ENCODE measurements at places on chromosomes 1 and 21. TPM values are rescaled to one million over a fixed set of nuclear protein-coding genes. Genes with fewer than 3 reads are reported as not detected.

Gene IGSF21
- total RNA-seq, result not detected

Gene S100A2
- 1.3 TPM for total RNA-seq

Gene AMY2B
- 26.3 TPM for total RNA-seq

Gene PCBP3
- 26.8 TPM for total RNA-seq

DNA sequence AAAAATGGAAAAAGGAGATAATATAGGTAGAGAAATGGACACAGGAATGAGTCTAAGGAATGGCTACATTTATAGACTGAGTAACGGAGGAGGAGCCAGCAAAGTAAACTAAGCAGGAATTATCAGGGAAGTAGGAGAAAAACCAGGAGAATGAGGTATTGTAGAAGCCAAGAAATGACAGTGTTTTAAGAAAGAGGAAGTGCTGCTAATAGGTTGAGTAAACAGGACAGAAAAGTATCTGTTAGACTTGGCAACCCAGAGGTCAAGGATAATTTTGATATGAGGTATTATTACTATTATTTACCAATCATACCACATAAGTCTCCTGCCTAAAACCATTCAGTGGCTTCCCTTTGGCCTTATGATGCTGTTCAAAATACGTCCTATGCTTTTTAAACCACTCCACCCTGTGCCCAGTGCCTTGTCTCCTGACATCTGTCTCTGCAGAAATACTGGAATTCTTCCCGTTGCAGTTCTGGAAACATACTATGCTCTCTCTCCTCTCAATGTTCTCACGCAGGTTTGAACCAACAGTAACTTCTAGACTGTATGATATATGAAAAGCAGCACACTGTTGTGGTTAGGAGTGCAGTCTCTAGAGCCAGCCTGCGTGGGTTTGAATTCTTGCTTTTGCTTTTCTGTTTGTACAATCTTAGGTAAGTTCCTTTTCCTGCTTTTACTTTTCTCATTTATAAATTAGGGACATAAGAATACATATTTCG lies 24.6 kb upstream of the NEK7 start:
- no peak for DNase-seq

- DNase-seq, result no peak
Observed at GRCh38 chr1:102776071-102776470, 332.3 kb downstream of the COL11A1 start.

DNA sequence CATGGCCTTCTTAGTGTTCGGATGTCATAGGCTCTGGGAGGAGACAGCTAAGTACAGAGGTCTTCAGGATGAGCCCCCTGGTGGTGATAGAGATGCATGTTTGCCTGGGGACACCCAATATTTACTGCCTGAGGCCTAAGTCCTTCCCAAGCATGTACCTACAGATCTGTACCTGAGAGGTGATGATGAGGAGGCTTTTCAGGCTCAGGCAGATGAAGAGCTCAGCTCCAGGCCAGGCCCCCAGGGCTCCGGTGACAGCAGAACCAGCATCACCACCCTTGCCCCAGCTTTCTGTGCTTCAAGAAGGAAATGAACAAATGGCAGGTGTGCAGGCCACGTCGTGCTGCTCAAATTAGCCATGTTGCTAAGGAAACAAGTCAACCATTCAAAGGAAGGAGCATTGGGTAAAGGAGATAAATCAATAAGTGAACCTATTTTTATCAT lies 21.1 kb downstream of the CACNA1E start:
- DNase-seq, result no peak

DNA sequence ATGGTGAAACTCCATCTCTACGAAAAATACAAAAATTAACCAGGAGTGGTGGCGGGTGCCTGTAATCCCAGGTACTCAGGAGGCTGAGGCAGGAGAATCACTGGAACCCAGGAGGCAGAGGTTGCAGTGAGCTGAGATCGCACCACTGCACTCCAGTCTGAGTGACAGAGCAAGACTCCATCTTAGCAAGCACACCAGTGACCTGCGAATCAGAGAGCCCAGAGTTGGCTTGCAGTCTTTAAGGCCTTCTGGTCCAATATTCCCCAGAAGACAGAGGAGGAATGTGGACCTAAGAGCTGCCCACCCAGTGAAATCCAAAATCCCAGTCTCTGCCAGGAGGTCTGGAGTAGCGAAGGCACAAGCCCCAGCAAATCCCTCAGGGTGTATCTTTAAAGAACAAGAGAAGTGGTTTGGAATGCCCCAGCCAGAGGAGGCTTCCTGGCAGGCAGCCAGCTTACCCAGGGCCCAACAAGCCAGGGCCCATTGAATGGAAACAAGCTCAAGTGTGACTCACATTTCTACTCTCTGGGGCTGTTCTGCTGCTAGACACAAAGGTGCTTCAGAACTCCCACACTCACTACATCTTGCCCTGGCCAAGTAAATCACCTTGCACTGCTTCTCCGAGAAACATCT lies 23.9 kb downstream of the GPR161 start:
- DNase-seq, result no peak

- DNase-seq, result no peak
Observed at GRCh38 chr21:32708069-32708468, 19.7 kb downstream of the SYNJ1 start.

Data from omental fat pad (tissue), 4 donors.